ENCODE measurements at places on chromosomes 4 and X.

- no peak for DNase-seq
Measured at GRCh38 chrX:46791927-46792809, 33.2 kb upstream of the SLC9A7 start.

DNA sequence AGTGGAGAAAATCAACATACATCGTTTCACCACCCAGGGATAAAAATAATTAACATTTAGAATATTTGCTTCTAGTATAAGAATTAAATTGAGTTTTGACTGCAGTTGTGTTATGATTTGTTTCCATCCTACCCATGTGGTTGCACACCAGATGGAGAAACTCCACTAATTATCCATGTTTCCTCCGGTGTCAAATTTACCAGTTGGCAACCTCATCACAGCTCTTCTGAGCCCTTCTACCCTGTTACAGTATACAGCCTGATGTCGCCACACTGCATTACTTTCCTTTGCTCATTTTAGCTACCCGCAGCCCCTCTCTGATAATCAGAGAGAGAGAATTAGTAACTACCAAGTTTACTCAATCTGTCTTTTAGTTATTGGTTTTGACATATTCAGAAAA is 411.2 kb downstream of the DTHD1 start:
- no peak for DNase-seq

DNA sequence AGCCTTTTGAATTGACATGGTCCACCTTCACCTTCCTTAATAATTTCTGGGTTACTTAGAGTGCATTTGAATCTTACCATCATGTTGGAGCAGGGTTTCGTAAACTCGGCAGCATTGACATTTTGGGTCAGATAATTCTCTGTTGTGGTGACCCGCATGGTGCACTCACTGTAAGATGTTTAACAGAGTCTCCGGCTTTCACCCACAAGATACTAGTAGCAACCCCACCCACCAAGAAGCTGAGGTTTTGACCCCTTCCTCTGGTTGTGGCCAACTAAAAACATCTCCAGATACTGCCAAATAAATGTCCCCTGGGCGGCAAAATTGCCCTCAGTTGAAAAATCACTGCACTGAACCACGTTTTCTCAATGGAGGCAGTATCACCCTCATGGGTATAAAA is 62.7 kb downstream of the CHST7 start:
- no peak for DNase-seq

DNA sequence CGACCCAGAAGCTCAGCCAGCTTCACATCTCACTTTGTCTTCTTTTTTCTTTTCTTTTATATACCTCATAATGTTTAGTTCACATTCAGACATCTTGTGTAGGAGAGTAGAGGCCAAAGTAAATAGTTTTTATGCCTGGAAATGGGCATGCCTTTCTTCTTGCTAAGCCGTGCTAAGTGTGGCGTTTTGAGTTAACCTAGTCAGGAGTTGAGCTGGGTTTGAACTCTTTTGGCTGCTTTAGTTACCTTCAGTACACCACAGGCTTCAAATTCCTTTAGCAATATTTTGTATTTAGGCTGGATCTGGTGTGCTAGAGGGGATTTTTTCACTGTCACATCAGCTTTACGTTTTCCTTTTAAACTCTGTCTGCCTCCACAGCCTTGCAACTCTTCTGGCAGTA is 300.8 kb downstream of the ZNF674 start:
- no peak for DNase-seq

DNA sequence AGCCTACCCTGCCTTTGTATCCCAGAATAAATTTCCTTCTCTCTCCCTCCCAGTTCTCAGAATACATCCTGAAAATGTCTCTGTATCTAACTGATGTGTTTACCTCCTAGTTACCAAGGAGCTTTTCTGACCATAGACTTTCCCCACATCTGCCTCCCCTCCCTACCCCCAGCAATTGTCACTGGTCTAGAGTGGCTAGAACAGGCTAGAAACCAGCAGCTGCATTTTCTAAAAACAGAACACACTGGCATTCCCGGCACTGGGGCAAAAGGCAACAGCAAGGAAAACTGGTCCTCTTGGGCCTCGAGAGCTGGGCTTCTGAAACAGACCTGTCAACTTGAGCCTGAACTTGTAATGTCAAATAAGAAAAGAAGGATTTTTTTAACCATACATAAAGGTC is 16.4 kb downstream of the TASL start:
- no peak for DNase-seq

GRCh38 chr4:92304606-92305005 is 840 bp downstream of the GRID2 start:
- no peak for DNase-seq

DNA sequence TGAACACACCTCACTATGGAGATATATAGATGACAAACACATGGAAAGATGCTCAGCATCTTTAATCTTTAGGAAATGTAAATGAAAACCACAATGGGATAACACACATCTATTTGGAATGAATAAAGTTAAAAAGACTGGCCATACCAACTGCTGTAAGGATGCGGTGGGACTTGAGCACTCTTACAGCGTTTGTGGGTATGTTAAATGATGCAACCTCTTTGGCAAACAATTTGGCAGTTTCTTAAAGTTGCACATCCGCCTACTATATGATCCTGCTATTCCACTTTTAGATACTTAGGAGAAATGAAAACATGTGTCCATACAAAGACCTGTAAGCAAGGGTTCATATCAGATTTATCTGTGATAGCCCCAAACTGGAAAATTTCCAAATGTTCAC is 50.7 kb downstream of the MRPL1 start:
- no peak for DNase-seq

DNA sequence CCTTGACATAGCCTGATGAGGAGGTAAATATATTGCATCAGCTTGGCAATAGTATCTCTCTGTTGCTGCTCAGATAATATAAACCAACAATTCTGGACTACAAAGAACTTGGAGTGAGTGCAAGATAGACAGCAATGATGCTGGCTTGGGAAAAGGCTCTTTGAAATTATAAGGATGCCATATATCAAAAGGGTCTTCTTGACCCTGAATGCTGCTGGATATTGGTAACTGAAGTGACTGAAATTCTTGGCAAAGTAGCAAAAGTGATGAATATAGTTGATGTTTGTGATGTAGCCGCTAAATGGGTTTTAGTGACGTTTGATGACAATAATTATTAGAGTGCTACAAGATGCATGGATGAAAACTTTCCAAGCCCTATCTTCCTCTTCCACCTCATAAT is 1391.6 kb downstream of the ADGRL3 start:
- no peak for DNase-seq

DNA sequence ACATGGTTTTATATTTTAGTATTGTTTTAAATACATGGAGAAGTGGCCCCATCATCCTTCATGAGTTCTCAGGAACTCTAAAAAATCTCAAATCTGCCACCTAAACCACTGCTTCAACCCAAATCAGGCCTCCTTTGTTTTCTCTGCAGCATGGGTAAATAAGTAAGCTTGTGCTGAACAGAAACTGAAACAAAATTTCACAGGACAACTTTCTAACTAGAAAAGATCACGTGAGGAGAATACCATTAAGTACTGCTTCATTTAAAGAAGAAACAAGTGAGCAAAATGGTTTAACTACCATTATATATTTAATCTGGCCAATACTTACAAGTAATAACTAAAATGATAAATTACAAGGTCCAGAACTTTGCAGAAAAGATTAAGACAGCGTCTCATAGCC is 2.5 kb downstream of the ARAP2 start:
- DNase-seq, result no peak

GRCh38 chrX:10597871-10598270 is 22.5 kb downstream of the MID1 start:
- no peak for DNase-seq

GRCh38 chr4:15349531-15349935 is 78.3 kb upstream of the C1QTNF7 start:
- no peak for DNase-seq

DNA sequence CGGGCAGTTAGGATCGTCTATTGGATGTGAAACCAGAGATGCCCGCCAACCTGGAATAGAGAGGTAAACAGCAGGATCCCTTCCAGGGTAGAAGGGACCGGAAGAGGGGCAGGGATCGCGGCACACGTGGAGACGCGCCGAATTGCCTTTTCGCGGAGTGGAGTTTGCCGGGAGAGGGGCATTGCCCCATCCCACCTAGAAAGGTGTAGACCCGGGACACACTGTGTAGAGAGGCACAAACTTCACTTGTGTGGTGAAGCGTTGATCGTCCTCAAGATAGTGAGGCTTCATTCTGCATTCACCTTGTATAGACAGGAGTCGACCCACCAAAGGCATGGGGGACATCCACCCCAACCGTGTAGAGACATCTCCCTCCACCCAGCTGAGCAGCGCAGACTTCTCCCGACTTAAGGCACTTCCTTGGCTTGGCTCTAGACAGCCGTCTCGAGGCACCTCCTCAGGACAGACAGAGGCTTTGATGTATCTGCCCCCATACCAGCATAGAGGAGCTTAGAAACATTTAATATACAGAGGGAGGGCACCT is 410 bp downstream of the GNL3L start:
- no peak for DNase-seq

DNA sequence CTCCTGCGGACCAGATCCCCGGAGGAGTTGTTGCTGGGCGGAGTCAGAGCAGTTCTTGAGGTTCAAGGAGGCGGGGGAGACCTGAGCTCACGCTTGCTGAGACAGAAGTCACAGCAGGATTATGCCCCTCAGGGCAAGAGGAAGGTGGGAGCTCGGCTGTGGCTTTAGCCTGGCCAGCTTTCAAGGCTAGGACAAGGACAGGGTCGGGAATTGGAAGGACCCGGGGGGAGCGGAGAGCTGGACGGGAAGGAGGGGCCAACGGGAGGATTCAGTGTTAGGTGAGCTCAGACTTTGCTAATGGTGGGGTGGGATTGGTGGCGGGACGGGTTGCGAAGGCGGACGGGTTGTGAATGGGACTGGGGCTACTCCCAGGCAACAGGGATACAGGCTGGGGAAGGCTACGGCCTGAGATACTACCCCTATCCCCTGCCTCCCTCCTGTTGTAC is at the start of gene RIBC1:
Gene RIBC1, plus strand, starts transcription at position 13 of the 446 bp plus-strand sequence. CDS start 3,404 bp downstream, outside the sequence.
- DNase-seq, result no peak

- DNase-seq, result no peak
Measured at GRCh38 chr4:148170408-148171365, 271.5 kb downstream of the NR3C2 start.

DNA sequence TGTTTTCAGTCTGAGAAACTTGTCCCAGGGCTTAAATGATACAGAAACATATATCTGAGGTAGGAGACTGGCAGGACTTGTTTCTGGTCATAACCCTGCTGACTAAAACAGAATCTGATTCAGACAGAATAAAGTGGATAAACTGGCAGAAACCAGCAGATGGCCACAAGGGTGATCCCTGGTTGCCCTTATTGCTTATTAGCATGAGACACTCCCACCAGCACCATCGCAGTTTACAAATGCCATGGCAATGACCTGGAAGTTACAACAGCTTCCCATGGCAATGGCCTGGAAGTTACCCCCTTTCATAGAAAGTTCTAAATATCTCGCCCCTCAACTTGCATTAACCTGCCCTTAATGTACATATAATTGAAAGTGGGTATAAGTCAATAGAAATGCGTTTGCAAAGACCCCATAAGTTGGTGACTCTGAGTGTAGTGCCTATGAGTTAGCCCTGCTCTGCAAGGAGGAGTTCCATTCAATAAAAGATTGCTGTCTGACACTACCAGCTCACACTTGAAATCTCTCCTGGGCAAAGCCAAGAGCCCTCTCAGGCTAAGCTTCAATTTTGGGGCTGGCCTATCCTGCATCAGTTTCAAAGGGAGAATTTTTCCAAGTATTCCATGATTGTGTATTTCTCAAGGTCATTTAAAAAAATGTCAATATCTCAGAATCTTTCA is 52.9 kb upstream of the PAGE5 start:
- no peak for DNase-seq

DNA sequence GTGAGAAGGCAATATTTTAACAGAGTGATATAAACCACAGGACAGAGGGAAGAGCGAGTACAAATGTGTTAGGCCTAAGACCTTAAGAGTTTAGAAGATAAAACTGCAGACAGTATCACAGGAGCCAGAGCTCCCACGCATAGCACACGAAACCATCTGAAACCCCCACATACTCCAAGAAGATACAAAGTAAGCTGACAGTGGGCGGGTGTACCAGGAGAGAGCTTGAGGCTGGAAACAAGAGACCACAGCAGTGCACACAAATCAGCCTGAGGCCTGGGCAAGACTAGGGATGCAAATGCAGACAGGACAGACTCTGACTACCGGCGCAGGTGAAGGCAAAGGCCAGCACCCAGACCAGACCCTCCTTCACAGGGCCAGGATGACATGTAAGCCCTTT is 54.1 kb upstream of the ARHGAP24 start:
- no peak for DNase-seq

DNA sequence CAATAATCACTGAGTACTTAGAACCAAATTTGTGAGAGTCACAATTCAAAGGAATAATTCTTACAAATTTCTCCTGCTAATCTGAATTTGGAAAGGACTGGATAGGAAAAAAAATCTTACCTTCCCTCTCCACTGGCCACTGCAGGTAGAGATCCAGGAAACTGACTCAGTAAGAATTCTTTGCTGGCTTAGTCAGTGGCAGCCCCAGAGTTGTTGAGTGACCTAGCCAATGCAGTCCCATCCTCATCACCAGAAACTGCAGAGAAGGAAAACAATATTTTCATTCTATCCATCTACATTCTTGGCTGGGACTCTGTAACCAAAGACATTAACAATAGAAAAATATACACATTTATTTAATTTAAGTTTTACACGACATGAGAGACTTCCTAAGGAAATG is 572.0 kb downstream of the ADGRL3 start:
- DNase-seq, result no peak

GRCh38 chrX:144334577-144334976 is 450.7 kb downstream of the UBE2NL start:
- DNase-seq, result no peak

DNA sequence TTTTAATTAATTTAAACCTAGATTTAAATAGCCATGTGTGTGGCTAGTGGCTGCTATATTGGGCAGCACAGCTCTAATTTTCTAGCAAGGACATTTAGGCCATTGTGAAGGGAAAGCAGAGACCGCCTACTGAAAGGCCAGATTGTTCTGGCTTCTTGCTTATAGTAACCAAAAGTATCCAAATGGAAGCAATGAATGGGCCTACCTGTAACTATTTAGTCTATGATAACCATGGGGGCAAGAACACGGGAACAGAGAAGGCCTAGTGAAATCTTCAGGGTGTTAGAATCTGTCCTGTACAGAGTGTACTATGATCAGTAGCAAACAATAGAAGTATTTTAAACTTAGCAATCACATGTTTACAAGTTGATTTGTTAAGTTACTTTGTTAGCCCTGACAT is 16.5 kb upstream of the HPRT1 start:
- DNase-seq, result no peak

DNA sequence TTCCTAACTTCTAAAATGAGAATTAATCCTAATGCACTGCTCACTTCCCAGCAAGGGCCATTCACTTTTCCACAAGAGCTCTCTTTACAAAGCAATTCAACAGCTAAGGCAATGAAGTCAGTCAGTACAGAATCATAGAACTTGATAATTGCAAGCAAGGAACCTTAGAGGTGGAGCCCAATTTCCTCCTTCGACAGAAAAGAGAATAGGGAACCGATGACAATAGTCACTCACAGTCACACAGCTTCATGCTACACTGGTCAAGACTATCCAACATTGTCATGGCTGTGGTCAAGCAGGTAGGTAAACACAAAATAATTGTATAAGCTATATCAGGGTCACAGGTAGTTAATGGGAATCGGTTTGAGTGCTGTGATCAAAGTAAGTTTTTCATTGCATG is 90.0 kb downstream of the ELOVL6 start:
- DNase-seq, result no peak
